Omental fat pad (tissue), 4 donors: ENCODE measurements at places on chromosomes 7 and 10. TPM values are rescaled to one million over a fixed set of nuclear protein-coding genes. Genes with fewer than 3 reads are reported as not detected.

- no peak for DNase-seq
These were observed 417.1 kb downstream of the SUGCT start for GRCh38 chr7:40551685-40552576.

DNA sequence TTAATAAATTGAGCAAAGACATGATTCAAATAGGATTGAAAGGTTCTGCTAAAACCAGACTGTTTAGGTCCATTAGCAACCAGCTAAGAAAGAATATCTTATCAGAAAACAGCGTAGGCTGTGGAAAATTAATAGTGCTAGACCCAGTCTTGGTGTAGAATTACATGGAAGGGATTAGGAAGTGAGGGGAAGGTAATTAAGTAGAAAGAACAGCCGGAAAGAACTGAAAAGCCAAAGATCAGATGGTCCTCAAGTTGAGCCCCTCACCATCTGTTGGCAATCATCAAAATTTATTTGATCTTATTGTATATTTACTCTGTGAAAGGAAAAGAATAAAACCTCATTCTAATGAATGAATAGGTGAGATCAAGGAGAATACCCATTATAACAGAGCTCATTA lies 50.1 kb downstream of the COL1A2 start:
- no peak for DNase-seq

DNA sequence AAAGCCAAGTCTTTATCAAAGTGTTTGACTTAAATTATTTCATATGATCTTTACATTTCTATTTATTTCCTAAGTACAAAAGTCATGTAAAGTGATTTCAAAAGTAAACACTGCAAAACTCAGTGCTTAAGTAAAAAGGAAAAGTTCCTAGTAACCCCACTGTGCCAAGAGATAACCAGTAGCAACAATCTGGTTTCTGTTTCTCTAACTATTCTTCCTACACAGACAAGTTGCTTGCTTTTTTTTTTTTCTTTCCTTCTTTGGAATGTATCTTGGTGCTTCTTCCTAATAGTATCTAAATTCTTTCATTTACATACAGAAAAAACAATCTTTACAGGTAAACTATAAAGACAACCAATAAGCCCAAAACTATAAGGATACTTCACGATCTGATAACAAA lies 3.1 kb downstream of the JCAD start:
- DNase-seq, result no peak

- no peak for DNase-seq
These were observed 99.5 kb downstream of the SPDYE5 start for GRCh38 chr7:75591467-75592255.

DNA sequence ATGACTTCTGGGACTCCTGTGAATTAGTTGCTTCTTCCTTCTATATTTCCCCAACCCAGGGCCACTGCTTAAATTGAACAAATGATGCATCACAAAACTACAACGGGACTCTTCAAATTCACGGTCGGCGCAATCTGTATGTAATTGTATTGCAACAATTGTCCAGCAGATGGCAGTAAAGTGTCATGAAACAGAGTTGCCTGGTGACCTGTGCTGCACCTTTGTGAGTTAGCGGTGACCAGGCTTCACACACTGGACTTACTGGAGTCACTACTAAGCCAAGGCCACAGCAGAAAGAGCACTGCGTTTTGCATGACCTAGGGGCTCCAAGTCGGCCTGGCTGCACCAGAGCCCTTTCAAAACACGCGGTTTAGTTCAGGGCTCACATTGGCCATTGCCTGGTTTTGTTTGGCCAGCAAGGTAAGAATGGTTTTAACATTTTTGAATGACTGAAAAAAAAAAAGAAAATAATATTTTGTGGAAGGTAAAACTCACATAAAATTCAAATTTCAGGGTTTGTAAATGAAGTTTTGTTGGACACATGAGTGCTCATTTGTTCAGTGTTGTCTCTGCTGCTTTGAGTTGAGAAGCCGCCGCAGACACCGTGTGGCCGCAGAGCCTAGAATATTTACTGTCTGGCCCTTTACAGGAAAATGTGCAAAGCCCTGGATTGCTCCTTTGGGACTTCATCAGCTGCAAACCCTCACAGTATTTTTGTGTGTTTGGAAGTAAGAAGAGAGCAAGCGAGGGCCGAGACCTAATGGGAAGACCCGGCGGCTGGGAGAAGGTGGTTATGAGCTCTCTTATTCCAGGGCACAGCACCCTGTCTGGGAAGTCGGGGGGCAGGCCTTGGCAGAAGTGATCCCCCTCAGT lies 23.2 kb upstream of the ZNF32 start:
- DNase-seq, result no peak

TAS2R41 gene
- not detected for total RNA-seq

ACTL6B gene
- total RNA-seq, result not detected

GDF2 gene
- total RNA-seq, result not detected

ZPBP gene
- not detected for total RNA-seq

KCND2 gene
- total RNA-seq, result 1.8 TPM
